ENCODE measurements at places on chromosomes 5 and 9.

GRCh38 chr5:75885849-75886596, 168.8 kb upstream of the POC5 start:
- no peak for DNase-seq

DNA sequence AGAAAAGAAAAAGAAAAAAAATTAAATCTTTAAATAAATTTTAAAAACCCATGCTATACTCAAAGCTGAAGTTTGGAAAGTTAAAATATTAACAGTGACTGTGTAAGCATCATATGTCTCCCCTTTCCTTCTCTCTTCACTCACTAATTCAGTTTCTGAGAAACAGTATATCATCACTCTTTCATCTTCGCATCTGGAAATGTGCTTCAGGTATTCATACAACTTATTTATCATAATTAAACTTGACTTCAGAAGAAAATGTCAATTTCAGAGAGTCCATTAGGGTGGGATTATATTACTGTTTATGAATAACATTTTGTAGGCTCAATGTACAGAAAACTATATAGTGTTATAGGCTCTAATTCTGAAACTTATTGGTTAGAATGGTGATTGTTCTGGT, 29.3 kb upstream of the TARS1 start:
- DNase-seq = no peak

GRCh38 chr5:60836131-60836530, 7.9 kb downstream of the ELOVL7 start:
- DNase-seq = no peak

GRCh38 chr9:35646153-35646532, 4.6 kb downstream of the SIT1 start:
- DNase-seq = no peak

- DNase-seq = no peak
Observed at GRCh38 chr9:101706261-101706798, 32.1 kb downstream of the GRIN3A start.

DNA sequence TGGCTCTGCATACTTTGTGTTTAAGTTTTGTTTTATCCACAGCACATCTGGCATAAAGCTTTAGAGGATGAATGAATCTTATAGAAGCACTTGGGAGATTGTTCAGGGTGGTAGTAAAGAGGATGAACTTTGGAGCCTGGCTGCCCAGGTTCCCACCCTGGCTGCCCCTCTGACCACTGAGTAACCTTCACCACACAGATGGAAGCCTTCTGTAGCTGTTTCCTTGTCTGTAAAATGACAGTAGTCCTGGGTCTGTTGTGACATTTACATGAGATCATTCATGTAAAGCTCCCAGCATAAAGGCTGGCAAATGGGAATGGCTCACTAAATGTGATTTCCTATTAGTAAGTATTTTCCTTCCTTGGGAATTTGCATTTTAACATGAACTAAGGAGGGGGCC, 85.7 kb upstream of the FAM169A start:
- no peak for DNase-seq

DNA sequence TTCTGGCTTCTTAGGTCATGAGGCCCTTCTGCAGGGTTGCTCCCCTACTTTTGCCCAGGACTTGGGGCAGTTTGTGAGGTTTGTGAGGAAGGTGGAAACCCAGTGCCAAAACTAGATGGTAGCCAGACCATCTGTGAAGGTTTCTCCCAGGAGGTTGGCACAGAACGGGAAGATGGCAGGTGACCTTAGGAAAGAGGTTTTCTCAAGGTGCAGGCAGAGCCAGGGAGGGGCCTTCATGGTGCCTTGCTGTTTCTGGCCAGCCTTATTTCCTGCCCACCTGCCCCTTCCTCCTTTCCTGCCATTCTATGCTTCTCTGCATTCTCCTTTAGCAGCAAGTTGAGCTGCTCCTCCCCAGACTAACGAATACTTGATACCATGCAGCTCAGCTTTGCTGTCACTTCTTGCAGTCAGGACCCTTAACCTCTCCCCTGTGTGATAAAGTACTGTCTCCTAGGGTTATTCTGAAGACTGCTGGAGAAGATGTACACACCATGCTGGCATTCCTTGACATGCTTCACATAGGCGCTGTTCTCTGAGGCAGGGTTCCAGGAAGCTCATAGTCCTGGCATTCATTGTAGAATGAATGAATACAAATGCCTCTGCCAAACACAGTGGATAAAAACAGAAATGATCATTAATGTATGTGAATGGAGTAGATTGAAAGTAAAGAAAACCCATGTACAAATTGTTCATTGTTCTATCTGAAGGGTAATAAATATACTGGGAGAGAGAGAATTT, 154.3 kb downstream of the KDM4C start:
- DNase-seq = no peak

DNA sequence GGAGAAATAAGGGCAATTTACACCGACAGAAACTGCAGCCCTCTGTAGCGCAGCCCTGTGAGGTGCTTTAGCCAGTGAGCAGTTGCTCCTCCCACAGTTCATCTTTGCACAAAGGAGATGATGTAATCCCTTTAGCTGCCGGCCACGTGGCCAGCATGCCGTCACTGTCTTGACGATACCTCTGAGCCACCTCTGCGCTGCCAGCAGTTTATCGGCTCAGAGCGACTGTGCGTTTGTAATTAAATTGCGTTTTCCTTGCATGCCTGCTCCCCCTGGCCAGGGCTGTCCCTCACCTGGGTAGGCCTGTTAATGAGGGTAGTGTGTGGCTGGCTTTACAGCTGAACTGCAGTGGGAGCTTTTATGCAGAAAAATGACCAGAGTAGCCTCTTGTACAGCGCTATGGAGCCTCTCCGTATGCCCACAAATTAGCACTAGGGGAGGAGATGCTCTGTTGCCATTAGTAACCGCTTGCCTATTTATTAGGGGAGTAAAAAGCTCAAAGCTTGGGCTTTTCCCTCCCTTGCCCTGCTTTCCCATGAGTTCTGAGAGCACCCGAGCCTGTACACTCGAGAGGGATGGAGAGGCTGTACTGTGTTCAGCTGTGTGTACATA, 107.0 kb downstream of the TRIO start:
- DNase-seq = peak; percentile 75

Data from NCI-H2081 treated with DMSO at 0.1 percent for 48 hours (cell line).